NCI-H524 treated with DMSO at 0.1 percent for 48 hours (cell line): ENCODE measurements at places on chromosomes 12 and 14.

DNA sequence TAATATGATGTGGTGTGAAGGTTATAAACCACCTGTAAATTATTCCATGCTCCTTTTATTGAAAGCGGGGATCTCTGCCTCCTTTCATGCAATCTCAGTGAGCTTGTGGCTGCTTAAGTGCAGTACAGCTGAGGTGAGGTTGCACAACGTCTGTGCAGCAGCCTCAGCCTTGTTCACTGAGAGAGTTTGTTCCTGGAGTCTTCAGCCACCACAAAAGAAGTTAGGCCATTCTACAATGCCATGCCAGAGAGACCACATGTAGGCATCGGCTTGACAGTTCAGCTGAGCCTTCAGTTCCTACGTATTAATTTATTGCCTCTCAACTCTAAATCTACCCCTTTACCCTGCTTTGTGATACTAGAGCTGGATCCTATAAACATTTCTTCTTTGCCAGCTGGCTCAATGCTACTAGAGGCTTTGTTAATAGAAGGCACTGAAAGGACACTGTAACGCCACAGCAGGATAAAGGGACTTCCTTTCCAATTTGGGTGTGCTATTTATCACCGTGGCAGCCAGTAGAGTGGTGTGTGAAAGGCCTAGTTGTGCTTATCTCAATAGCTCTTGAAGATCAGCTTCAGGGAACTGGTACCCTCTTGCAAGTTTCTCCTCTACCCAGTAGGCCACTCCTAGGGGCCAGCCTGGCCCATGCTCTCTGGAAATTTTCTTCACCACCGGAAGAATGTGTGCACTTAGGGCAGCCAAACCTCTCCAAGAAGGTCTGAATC, 337.7 kb downstream of the IPO8 start:
- no peak for DNase-seq

DNA sequence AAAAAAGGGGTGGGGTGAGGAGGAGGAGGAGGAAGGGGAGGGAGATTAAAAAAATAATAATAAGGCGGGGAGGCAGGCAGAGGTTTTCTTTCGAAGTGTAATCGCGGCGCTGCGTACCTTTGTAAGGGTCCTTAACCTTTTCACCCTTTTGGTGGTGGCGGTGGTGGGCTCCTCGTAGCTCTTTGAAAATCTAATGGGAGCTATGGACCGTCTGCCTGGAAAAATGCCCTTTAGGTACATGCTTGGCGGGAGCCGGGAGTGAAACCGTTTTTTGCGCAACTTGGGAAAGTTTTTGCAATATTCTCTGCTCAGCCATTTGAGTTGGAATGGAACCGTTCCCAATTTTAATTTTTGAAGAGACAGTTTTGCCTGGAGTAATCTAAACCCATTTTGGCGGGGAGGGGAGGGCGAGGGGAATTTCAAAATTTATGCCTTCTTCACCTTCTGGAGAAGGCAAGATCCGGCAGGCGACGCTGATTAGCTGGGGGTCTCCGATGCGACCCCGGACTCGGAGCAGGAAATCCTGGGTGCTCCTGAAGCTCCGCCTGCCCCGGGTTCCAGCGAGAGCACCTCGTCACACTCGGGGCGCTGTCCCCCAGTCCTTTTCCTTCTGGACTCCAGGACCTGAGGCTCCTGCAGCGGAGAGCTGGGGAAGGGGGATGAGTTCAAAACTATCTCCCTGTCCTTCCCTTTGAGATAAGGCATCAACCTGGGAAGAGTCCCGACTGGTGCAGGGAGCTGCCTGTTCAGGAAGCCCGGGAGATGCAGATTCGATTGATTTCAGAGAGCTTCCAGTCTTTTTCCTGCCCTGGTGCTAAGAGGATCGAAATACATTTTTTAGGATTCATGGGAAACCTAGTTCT, 74.6 kb upstream of the TBX5 start:
- DNase-seq = no peak

GRCh38 chr14:31059152-31059924, 33.2 kb upstream of the STRN3 start:
- DNase-seq = peak; percentile 36

DNA sequence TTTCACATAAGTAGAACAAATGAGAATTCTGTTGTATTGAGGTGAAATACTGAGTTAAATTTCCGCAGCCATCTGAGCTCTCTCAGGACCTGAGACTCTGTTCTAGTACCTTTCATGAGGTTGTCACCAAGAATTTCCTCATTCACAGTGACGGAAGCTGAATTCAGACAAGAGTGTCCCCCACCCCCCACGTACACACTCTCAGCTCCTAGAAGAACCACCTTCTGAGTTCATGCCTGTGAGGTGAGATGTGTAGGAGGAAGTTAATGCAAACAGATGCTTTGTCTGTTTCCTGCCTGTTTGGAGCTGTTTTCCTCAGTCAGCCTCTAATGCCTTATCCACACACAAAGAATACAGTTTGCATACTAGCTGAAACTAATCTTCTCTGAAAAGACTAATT, 18.2 kb downstream of the BICDL1 start:
- DNase-seq = no peak

- DNase-seq = peak; percentile 72
Observed at GRCh38 chr12:24850496-24850895, 98.4 kb downstream of the BCAT1 start.

DNA sequence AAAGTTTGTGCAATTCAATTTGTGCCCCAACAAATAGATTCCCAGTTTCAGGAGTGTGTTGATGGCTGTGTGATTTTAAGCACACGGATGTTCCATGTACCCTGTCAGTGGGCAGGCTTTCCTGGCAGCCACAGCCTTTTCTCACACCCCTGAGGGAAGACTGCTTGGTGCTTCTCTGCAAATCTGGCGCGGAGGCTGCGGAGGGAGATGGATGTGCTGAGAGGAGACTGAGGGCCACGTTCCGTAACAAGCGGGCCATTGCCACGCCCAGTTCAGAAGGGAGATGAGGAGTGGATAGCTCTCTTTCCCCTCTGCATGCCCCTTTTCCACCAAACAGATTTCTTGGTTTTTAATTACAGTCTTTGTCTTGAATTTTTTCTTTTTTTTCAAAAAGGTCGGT, 89.1 kb downstream of the BEGAIN start:
- DNase-seq = no peak

- DNase-seq = peak; percentile 99
Observed at GRCh38 chr14:36510078-36510799, 9.8 kb downstream of the NKX2-1 start.

DNA sequence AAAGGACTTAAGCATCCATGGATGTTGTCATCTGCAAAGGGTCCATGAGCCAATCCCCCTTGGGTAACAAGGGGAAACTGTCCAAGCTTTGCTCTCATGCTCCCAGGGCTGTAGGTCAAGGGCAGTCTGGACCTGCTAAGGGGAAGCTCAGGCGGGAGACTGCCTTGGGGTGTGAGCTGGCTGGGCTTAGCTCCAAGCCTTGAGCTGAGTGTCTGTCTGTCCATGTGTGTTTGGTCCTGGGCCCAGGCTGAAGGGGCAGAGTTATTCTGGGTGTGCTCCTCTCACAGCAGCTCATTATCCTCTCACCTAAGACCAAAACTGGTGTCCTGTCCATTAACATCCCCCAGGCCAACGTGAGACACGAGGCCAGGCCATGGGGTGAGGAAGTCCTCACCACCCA, 274.8 kb downstream of the SLC15A4 start:
- no peak for DNase-seq

- DNase-seq = no peak
Observed at GRCh38 chr12:3207858-3208257, 130.7 kb downstream of the TSPAN9 start.

GRCh38 chr14:22545842-22546721, 42.9 kb downstream of the DAD1 start:
- no peak for DNase-seq

DNA sequence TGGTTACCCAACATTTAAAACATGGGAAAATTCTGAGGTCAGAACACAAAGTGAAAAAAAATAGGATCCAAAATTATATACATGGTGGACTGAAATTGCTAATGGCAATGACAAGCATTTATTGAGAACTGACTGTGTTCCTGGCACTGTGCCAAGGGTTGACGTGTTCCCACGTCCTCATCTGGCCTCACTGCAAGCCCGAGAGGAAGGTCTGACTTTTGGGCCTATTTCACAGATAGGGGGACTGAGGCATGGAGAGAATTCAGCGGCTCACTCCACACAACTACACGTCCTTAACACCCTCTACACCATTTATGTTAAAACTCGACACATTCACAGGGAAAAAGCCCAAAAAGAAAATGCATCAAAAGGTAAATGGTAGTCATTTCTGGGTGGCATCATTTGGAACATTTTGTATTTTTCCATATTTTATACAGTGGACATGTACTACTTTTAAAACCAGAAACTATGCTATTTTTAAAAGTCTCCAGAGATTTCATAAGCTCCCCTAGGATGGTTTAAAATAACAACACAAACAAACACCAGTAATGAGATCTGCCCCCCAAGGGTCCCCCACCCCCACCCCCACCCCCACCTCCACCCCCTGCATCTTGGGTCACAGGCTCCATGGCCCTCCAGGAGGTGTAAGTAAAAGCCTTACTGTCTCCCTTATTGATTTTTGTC, 27.7 kb downstream of the CLMN start:
- DNase-seq = no peak

DNA sequence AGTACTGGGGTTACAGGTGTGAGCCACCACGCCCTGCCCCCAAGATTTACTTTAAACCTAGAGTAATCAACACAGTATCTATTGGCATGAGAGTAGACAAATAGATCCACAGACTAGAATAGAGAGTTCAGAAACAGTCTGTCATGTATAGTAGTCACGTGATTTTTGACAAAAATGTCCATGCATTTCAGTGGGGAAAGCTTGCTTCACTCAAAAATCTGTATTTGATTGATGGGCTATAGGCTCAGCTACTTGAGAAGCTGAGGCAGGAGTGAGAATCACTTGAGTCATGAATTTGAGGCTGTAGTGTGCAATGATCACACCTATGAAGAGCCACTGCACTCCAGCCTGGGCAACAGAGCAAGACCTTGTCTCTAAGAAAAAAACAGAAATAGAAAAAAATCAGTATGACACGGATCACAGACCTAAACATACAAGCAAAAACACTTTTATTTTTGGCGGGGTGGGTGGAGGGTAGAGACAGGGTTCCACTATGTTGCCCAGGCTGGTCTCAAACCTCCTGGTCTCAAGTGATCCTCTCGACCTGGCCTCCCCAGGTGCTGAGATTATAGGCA, 7.6 kb upstream of the ORAI1 start:
- DNase-seq = no peak

- DNase-seq = no peak
Observed at GRCh38 chr12:55636116-55636655, 506 bp upstream of the OR10P1 start.

GRCh38 chr14:40576880-40577478, 1029.7 kb upstream of the LRFN5 start:
- DNase-seq = no peak

DNA sequence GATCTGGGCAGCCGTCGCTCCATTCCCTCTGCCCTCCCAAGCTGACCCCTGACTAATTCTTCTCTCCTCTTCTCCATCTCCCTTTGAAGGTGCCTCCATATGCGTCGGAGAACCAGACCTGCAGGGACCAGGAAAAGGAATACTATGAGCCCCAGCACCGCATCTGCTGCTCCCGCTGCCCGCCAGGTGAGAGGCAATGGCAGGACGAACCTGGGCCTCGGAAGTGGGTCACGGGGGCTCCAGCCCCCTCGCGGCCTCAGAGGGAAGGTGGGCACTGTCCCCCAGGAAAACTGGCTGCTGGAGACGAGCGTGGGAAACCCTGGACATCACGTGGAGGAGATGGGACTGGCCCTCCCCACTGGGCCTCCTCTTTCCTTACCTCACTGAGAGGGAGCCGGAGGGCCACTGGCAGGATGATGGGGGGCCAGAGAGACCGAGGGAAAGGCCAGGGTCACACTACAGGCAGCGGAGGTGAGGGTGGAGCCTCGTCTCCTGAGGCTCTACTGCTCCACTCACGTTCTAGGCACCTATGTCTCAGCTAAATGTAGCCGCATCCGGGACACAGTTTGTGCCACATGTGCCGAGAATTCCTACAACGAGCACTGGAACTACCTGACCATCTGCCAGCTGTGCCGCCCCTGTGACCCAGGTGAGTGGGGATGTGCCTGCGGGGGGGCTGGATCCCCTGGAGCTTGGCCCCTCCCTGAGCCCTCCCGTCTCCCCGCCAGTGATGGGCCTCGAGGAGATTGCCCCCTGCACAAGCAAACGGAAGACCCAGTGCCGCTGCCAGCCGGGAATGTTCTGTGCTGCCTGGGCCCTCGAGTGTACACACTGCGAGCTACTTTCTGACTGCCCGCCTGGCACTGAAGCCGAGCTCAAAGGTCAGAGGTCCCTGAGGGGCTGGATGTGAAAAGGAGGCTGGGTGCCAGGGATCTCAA, 806 bp downstream of the LTBR start:
- no peak for DNase-seq

GRCh38 chr14:58725226-58725625, 87.5 kb downstream of the DACT1 start:
- no peak for DNase-seq

GRCh38 chr14:101359221-101360053, 201.9 kb upstream of the DIO3 start:
- no peak for DNase-seq

DNA sequence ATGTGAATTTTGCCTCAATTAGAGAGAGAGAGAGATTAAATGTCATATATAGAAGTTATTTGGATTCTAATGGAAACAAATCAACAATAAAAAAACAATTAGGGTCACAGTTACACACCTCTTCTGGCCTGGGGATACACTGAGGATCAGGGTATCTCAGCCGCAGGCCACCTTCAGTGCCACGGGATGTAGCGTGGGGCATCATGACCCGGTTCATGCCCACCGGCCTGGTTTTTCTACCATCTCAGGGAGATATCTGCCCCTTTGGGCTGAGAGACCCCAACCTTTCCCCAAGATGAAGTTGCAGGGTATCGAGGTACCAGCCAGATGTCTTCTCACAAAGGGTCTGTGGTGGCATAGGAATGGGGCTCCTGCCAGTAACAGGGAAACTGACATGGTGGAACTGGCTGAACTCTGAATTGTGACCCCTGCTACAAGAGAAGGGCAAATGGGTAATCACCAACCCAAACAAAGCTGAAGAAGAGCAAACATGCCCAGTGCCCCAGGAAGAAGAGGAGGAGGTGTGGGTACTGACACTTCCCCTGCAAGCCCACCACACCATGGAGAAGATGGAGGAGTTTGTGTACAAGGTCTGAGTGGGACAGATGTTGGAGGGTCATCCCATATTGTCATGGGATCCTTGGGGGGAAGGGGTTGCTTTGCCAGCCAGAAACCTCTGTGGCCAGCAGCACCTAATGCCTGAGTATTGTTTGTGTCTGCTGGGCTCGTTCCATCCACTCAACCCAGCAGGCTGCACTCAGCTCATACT, 19.5 kb downstream of the SERPINA3 start:
- no peak for DNase-seq

DNA sequence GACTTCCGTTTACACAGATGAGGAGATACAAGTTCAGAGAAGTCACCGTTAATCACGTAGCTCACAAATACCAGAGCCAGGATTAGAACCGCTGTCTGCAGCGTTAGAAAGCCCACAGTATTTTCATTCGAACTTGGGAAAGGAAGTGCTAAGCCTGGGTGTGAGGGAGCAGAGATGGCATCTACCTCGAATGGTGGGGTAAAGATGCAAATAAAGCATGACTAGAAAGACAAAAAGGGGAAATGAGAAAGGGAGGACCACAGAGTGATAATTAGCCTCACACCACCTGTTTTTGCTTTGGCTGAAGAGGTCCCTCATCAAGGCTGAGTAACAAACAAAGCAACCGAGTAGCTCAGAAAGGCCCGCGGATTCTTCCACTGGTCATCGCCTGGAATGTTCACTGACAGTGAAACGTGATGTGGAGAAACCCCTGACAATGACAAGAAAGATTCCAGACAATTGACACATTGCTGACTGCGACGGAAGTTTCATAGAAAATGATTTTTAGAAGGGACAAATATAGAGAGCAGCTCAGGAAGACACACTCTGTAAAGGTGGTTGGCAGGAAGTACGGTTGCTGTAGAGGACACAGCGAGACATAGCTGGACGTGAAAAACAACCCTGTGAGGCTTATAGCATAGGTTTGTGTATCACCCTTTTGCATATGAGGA, 31.5 kb upstream of the BHLHE41 start:
- DNase-seq = no peak
